ENCODE measurements at places on chromosomes 7 and 10.

DNA sequence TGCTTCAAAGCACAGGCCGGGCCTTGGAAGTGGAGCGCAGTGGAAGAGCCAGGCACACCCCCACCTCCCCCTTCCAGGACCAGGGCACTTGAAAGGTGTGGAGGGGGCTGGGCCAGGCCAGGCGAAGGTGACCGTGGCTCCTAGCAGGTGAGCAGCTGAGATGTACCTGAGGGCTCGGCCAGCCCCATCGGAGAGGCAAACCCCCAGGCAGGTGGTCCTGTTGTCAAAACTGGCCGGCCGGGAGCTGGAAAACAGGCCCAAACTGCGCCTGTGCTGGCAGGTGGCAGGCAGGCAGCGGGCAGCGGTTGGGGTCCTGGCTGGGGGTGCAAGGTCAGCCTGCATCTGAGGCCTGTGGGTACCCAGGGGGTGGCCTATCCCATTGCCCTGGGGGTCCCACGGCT lies 96.4 kb upstream of the DNAAF5 start:
- DNase-seq: no peak

GRCh38 chr10:43963793-43964425 lies 315.2 kb upstream of the ZNF32 start:
- DNase-seq: no peak

GRCh38 chr7:110941385-110941784 lies 149.5 kb upstream of the LRRN3 start:
- DNase-seq: no peak

- DNase-seq: no peak
Measured at GRCh38 chr10:12013926-12014325, 28.7 kb downstream of the UPF2 start.

GRCh38 chr10:121127151-121127906 lies 276.2 kb downstream of the WDR11 start:
- DNase-seq: no peak

GRCh38 chr7:77482015-77482414 lies 55.1 kb upstream of the PTPN12 start:
- DNase-seq: no peak

- DNase-seq: no peak
Measured at GRCh38 chr7:25615003-25615402, 386.7 kb upstream of the NPVF start.

DNA sequence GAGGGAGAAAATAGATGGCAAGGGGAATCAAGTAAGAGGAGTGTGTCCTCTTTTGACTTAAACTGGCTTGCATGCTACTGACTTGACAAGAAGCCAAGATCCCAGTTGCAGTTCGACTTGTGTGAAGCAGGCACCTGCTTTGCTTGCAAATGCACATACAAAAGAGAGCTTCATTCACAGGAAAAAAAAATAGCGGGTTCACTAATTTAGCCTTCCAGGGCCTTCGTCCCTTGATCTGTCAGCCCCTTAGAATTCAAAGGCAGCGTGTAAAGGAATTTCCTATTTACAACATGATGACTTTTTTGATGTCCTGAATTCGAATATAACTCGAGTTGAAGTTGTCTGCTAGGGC lies 192.1 kb downstream of the CELF2 start:
- no peak for DNase-seq

- DNase-seq: no peak
Measured at GRCh38 chr7:124924906-124925305, 4.7 kb downstream of the POT1 start.

- no peak for DNase-seq
Measured at GRCh38 chr10:35641676-35642034, 441 bp downstream of the FZD8 start.

DNA sequence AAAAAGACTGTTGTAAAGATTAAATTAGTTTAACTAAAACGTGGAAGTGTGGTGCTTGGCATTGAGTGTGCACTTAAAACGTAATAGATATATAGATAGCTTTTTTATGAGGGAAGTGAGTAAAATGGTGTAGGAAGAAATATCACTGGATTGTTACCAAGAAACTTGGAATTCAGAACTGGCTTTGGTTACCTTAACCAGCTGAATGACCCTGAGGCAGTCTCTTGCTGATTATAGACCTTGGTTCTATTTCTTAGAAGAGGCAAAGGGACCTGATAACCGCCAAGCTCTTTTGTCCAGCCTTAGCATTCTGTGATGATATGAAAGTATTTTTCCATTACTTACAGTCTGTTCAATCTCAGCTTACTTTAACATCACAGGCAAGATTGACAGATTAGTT lies 3.8 kb downstream of the REEP3 start:
- DNase-seq: no peak

GRCh38 chr10:115417585-115418265 lies 324.6 kb downstream of the ATRNL1 start:
- DNase-seq: no peak

DNA sequence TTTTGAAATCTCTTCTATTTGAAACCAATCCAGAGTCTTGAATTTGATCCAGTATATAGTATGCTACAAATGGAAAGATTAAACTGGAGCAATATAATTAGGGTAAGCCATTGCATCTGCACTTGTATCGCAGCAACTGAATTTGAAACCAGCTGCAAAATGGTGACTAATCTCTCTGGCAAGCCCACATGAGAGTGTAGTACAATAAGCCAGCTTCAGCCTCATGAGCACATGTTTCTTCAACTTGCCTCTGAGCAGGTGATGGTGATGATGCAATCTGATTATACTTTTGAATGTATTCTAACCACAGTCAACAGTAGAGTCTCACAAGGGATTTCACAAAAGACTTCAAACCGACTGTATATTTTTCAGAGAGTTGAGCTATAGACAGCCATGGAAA lies 829 bp upstream of the RPA3 start:
- DNase-seq: peak; percentile 29

GRCh38 chr7:25686493-25686892 lies 458.2 kb upstream of the NPVF start:
- DNase-seq: no peak

GRCh38 chr10:30502266-30503060 lies 68.5 kb downstream of the MAP3K8 start:
- DNase-seq: peak; percentile 26

DNA sequence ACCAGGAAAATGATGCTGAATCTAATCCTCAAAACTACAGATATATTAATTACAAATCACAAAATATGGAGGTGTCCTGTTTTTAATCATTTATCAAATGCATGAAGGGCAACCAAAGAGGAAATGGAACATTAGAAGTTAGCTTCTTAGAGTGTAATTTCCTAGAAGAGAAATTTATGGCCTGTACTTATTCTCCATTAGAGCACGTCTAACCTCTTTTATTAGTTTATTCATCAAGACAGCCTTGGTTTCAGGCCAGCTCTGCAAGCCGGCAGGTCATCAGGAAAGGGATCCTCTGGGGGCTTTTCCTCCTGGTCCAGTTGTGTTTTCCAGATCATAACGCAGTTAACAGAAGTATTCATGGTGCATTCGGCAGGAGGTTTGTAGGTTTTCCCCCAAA lies 517.6 kb downstream of the KCNMA1 start:
- DNase-seq: no peak

- no peak for DNase-seq
Measured at GRCh38 chr10:27838361-27838760, 92.7 kb upstream of the MKX start.

DNA sequence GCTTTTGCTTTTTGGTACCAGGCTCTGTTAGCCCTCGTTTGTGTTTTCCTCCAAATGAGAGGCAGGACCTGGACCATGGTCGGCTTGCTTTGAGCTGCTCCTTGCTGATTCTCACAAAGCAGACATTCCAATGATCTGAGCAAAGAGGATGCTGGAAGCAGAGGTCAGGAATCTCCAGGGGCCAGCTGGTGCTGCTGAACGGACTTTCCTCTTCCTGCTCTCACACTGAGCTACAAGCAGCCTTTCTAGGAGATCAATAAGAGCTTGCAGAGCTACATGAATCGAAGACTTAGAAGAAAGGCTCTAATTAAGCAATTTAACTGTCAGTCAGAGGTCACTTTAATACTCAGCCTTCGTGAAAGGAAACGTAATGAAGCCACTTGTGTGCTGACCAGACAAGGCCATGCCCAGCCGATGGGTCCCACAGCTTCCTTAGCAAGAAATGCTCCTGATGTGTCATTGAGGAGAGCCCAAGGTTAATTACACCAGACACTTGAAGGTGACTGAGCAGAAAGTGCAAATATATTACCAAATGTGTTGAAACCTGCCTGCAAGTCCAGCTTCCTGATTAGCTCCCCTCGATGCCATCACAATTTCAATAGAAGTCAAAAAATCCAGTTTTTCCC lies 151.3 kb upstream of the RSU1 start:
- no peak for DNase-seq

GRCh38 chr10:51137756-51138529 lies 63.7 kb downstream of the PRKG1 start:
- no peak for DNase-seq

- DNase-seq: no peak
Measured at GRCh38 chr7:99243751-99244337, 28.8 kb upstream of the MYH16 start.
